ENCODE measurements at places on chromosomes 6 and 20.

GRCh38 chr20:25510721-25511120 lies 74.6 kb downstream of the NINL start:
- no peak for DNase-seq

DNA sequence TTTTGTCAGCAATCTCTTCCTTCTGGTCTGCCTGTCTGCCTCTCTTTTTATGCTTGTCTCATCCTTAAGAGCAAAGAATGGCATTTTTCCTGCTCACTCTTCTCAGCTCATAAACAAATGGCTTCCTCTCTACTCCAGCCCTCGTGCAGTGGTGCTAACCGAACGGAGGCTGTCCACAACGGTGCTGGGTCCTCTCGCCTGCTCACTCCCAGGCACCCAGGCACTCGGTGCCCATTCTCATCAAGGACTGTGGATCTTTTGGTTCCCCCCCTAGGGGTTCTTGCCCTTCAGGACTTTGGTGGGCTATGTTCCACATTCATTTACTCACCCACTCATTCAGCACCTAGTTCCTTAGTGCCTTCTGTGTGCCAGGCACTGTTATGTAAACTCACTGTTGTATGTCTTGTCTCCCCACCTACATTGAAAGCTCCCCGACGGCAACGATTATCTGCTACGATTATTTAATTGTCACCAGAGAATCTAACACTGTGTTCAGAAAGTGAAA lies 113.9 kb downstream of the FYN start:
- DNase-seq, result no peak

DNA sequence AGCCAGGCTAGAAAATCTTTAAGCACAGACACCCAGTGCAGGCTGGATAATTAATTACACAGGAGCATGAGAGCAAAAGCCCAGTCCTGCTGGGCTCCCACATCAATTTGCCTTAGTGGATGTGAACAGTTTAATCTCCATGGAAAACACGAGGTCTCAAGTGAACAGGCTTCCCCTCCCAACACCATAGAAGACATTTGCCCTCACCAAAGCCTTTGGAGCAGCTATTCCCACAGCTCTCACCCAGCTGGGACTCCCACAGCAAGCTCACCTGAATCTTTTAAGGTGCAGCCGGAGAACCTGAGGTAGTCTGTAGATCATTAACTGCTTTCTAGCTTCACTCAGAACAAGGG lies 12.0 kb downstream of the TOMM6 start:
- no peak for DNase-seq

- no peak for DNase-seq
Measured at GRCh38 chr6:80457439-80457933, 351.0 kb downstream of the BCKDHB start.

DNA sequence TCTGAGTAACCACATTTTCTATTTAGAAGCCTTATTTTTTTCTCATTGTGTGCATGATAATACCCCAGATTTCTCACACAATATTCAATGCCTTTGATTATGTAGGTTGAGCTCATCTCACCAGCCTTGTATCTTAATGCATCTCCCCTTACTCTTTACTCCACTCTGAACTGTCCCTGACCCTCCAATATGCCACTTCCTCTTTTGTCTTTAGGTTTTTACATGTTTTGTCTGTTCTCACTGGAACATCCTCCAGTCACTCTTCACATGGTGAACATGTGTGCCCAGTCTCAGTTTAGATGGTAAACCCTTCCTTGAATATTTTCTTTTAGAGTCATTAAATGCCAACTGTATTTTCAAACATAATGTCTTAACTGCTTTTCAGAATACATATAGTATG lies 392.9 kb upstream of the IMPG1 start:
- DNase-seq, result no peak

GRCh38 chr6:144725736-144726522 lies 440.8 kb downstream of the UTRN start:
- DNase-seq, result no peak

- DNase-seq, result no peak
Measured at GRCh38 chr6:148413321-148414091, 70.9 kb downstream of the SASH1 start.

DNA sequence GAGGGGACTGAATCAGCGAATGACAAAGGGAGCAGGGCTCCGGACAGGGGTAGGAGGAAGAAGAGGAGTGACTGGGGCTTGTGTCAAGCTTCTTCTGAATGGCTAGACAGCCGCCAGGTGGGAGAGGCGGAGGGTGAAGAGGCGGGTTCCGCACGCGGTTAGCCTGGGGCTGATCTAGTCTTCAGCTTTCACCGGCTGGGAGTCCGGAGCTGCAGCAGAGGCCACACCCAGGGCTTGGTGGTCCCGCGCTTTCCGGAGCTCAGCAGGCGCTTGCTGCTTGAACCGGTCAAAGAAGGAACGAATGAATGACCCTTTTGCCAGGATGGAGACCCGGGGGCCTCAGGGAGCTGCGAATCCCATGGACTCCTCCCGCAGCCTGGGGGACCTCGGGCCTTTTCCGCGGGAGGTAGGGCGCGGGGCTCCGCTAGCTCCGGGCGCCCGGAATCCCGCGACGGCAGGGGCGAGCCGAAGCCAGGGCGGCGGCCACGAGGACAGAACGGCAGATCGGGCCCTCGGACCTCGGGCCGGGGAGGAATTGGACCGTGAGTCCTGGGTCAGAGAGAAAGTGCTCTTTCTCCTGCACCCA lies at the start of gene C6orf141:
C6orf141 (plus strand) TSS at position 177 of the 586 bp plus-strand sequence; CDS start at position 302, 125 bp downstream.
- no peak for DNase-seq

DNA sequence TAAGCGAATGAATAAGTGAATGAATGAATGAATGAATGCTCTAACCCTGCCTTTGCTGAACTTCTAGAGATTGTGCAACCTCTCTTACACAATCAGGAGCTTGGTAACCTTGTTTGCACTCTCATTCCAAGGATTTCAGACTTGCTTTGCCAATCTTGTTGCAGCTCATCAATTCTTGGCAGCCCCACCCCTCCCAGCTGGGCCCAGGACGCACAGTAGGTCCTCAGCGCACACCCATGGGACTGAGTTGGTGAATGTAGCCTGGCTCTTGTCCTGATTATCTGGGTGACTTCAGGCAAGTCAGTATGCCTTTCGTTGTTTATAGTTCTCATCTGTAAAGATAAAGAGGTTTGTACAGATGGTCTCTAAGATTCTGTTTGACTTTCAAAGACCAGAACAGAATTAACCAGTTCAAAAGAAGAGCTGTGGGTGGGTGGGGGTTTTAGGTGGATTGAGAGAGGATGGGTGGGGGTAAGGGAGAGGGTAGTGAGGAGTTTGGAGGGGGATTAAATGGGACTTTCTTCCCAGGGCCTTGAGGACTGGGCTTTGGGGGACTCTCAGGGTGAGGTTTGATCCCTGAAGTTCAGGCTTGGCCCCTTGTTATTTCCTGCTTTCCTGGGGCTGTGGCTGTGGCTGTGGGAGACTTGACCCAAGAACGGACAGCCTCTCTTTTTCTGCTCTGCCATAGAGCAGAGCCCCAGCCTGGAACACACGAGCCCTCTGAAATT lies 33.2 kb downstream of the VEGFA start:
- no peak for DNase-seq

- no peak for DNase-seq
Measured at GRCh38 chr6:116218172-116218633, 35.7 kb downstream of the TSPYL4 start.

GRCh38 chr20:33370291-33370690 lies 31.0 kb downstream of the CDK5RAP1 start:
- DNase-seq, result no peak

- no peak for DNase-seq
Measured at GRCh38 chr6:148521158-148521557, 178.5 kb downstream of the SASH1 start.

- DNase-seq, result no peak
Measured at GRCh38 chr6:154448448-154449096, 61.9 kb downstream of the CNKSR3 start.

- DNase-seq, result no peak
Measured at GRCh38 chr20:24694157-24694726, 224.8 kb downstream of the SYNDIG1 start.

DNA sequence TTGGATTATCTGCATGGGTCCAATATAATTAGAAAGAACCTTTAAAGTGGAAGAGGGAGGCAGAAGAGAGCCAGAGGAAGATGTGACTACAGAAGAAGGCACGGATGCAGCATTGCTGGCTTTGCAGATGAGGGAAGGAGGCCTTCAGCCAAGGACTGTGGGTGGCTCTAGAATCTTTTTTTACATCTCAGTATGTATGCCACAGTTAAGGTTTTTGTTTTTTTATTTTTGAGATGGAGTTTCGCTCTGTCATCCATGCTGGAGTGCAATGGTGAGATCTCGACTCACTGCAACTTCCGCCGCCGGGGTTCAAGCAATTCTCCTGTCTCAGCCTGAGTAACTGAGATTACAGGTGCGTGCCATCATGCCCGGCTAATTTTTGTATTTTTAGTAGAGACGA lies 49.3 kb downstream of the MCM8 start:
- DNase-seq, result no peak

DNA sequence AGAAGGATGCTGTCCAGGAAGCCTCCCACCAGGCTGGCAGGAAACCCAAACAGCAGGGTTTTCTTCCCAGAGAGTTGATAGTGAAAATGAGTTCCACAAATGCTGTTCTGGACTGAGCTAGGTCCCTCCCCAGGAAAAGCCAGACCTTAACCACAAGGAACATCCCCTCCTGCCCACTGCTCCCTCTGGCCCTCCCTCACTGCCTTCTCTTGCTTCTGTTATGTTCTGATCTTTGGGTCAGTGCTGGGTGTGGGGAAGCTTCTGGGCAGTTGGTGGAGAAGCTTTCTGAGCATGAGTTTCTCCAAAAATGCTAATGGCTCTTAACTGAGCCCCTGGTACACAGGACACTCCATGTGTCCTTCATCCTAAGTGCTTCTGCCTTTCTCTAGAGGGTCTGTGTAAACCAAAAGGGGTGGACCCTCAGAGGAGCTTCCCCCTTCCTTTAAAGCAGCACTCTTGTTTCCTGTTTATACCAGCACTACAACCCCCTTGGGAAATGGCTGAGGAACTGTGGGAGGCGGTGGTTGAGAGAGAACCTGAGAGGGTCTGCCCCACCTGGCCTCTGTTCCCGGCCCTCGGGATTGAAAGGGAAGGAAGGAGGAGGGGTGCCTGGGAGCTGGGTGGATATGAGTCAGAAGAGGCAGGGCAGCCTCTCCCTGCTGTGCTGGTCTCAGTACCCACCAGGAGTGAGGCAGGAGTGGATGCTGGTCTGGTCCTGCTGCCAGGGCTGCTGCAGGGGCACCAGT lies 42.0 kb downstream of the CDS2 start:
- DNase-seq, result no peak

DNA sequence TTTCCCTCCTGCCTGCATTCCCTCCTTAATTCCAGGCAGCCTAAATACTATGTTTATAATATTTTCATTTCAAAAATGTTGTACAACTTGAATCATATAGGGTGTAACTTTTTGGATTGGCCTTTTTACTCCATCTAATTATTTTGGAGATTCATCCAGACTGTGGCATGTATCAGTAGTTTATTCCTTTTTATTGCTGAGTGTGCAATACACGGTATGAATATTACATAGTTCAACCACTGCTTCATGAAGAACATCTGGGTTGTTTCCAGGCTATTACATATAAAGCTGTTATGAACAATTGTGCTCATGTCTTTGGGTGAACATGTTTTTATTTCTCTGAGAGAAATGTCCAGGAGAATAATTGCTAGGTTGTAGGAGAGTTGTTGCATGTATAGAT lies 253.5 kb upstream of the SLC35B3 start:
- no peak for DNase-seq

GRCh38 chr6:55281215-55281614 lies 46.1 kb upstream of the GFRAL start:
- DNase-seq, result no peak

DNA sequence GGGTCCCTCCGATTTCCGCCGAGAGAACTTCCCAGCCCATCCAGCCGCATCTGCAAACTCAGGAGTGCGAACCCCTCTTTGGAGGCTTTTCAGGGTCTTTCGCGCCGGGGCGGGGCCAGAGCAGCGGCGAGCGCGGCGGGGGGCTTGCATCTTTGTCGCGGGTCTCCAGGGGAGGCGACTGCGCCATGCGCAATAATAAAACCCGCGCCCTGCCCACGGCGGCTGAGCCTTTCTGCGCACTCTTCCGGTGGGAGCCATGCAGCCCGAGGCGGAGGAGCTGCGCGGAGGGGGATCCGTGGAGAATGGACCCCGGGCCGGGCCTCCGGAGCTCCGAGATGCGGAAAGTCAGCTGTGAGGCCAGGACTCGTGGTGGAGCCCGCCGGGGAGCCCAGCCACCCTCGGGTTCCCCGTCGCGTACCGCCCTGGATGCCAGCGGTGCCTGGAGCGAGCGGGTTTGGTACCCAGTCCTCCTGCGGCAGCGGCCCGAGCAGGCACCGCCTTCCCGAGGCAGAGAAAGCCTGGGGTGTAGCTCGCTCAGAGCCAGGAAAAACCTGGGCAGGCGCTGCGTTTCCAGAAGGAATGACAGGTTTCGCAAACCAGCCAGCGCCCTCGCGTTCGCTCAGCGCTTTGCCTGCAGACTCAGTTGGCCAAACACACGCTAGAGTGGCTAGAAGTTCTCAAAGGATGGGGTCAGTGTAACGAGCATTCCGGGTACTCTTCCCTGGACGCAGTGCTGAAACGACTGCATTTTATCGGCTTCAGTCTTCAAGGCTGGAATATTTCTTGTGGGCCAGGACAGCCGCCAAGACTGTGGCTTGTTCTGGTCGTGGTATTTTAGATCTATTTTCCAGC lies 1.2 kb downstream of the AKAP12 start:
- no peak for DNase-seq

DNA sequence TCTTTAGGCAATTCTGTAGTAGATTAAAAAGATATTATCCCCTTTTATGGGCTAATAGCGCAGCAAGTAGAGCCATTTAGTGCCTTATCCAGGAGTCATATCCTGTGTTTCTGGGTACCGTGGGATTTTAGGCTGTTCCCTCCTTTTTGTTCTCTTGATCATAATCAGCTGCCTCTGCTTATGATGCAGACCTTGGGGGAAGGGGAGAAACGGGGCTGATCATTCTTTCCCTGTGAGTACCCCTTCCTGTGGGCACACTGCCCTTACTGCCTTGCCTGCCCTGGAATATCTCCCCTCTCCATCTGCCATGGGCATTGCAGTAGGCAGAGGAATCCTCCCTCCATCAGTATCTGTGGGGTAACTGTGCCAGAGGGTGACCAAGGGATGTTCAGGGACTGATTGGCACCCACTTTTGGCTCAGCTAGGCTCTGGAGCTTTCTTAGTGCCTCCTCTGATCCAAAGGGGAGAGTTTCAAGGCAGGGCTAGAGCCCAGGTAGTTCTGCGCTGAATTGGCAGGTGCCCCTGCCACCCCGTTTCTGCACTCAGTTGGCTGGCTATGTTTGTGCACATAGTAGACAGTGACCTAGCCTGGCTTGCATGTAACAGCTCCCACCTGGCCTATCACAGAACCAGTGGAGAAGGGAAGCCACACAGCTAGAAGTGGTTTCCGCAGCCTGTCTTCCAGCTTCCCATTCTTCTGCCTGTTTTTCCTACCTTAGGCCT lies 103.3 kb downstream of the FIG4 start:
- DNase-seq, result no peak

DNA sequence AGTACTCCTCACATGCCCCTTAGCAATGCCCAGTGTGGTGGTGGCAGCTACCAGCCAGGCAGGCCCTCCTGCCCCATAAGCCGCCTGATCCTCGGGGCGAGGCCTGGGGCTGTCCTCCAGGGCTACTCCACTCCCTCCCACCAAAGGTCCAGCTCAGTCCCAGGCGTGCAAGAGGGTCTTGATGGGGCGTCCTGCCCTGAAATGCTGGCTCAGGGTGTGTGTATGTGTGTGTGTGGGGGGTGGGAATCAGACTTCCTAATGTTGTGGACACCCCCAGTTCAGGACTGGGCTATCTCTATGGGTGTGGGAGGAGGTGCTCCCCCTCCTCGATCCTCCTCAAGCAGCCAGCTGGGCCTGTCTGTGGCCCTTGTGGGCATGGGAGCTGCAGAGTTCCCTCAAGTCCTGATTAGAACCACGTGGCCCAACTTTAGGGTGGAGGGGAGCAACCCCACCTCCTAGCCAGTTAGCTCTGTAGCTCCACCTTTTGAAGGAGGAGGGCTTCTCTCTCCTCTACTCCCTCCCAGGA lies 7.5 kb downstream of the HSPA12B start:
- no peak for DNase-seq

Measured in stimulated activated CD4-positive, alpha-beta T cell treated with anti-CD3 and anti-CD28 coated beads, Interleukin-15, amount 100 ng/mL, for 1 hour (primary cell).